Activated CD4-positive, alpha-beta memory T cell treated with anti-CD3 and anti-CD28 coated beads, Interleukin-2, amount 10 ng/mL, durations not matched to agents 7 days and 5 days (primary cell): ENCODE measurements at places on chromosomes 7 and 10.

GRCh38 chr7:5492636-5493020 is 69.0 kb upstream of the TNRC18 start:
- no peak for DNase-seq
- H3K27ac ChIP-seq, result no peak overlapping the region
- H3K4me3 ChIP-seq, result no peak overlapping the region
- peaks cover 27% of the 10 kb centered on the region for H3K4me1 ChIP-seq
- H3K27me3 ChIP-seq, result no peaks in the 10 kb centered on the region

GRCh38 chr10:25068152-25069058 is 52.0 kb downstream of the THNSL1 start:
- no peak overlapping the region for H3K4me3 ChIP-seq
- DNase-seq, result no peak
- no peaks in the 10 kb centered on the region for H3K36me3 ChIP-seq

DNA sequence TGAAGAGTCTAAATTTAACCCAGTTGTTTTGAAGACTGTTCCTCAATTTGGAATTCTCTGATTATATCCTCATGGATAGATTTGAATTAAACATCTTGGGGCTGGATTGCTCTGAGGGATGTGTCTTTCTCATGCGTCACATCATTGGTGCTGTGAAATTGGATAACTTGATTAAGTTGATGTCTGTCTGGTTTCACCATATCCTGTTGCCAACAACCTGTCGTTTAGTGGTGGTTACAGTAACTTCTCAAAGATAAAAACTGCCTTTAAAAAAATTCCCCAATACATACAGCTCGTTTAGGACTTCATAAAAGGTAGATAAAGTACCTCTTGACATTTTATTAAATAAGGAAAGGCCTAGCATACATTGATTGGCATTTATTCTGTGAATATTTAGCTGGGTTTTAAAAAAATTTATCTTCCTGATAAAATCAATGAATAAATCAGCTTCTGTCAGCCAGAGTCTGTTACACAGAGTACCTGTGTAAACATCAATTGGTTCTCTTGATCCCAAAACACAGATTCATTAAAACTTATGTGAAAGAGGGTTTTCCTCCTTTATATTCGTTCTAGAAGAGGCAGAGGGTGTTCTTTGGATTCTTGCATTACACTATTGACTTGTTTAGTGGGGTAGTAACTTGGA is 10.5 kb downstream of the CRCP start:
- no peak for DNase-seq
- H3K4me3 ChIP-seq, result no peak overlapping the region
- peaks cover 31% of the 10 kb centered on the region for H3K4me1 ChIP-seq

GRCh38 chr7:93011351-93012294 is 106.2 kb downstream of the SAMD9 start:
- no peak for DNase-seq
- no peak overlapping the region for H3K4me3 ChIP-seq
- no peaks in the 10 kb centered on the region for H3K36me3 ChIP-seq

- peaks cover 6% of the 10 kb centered on the region for H3K4me1 ChIP-seq
- H3K36me3 ChIP-seq, result peaks cover 16% of the 10 kb centered on the region
- H3K27me3 ChIP-seq, result peaks cover 54% of the 10 kb centered on the region
- DNase-seq, result no peak
- no peak overlapping the region for H3K27ac ChIP-seq
- H3K4me3 ChIP-seq, result no peak overlapping the region
Observed at GRCh38 chr7:101303102-101303701, 18.4 kb downstream of the IFT22 start.

DNA sequence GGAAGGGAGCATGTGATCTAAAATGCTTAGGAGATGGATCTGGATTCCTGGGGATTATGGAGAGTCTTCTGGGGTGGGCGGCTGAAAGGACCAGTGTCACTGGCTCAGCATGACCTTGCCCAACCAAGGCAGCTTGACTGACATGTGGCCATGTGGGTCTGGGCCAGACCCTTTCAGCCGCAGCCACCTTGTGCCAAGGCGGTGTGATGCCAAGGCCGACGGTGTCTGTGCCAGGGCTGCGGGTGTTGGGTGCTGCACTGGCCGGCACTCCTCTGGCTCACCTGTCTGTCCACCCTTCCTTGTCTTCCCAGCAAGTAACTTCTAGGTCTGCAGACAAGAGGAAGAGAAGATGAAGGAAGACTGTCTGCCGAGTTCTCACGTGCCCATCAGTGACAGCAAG is 8.8 kb downstream of the DEPP1 start:
- no peaks in the 10 kb centered on the region for H3K27me3 ChIP-seq
- H3K36me3 ChIP-seq, result no peaks in the 10 kb centered on the region
- H3K4me1 ChIP-seq, result peaks cover 37% of the 10 kb centered on the region

- no peak for DNase-seq
- no peak overlapping the region for H3K27ac ChIP-seq
- H3K27me3 ChIP-seq, result no peaks in the 10 kb centered on the region
- H3K4me3 ChIP-seq, result no peak overlapping the region
- no peaks in the 10 kb centered on the region for H3K36me3 ChIP-seq
- H3K4me1 ChIP-seq, result no peaks in the 10 kb centered on the region
Observed at GRCh38 chr7:153188161-153188560, 428.6 kb downstream of the ACTR3B start.

- peaks cover 15% of the 10 kb centered on the region for H3K36me3 ChIP-seq
- no peak overlapping the region for H3K27ac ChIP-seq
- no peaks in the 10 kb centered on the region for H3K27me3 ChIP-seq
- DNase-seq, result no peak
Observed at GRCh38 chr7:139702811-139703486, 74.8 kb downstream of the HIPK2 start.
